ENCODE measurements at places on chromosomes 11 and 22. TPM values are rescaled to one million over a fixed set of nuclear protein-coding genes. Genes with fewer than 3 reads are reported as not detected.

GRCh38 chr22:23053912-23054530 is 16.3 kb upstream of the GNAZ start:
- no peaks in the 10 kb centered on the region for H3K4me1 ChIP-seq
- H3K4me3 ChIP-seq, result no peak overlapping the region
- peaks cover 7% of the 10 kb centered on the region for H3K27me3 ChIP-seq
- H3K27ac ChIP-seq, result no peak overlapping the region
- no peaks in the 10 kb centered on the region for H3K36me3 ChIP-seq

GRCh38 chr11:10379022-10379421 is 74.1 kb downstream of the ADM start:
- peaks cover 14% of the 10 kb centered on the region for H3K4me1 ChIP-seq
- H3K36me3 ChIP-seq, result no peaks in the 10 kb centered on the region
- H3K4me3 ChIP-seq, result no peak overlapping the region
- peak; percentile 60 for DNase-seq

Gene ACRV1
- polyA plus RNA-seq, result 0.26 TPM

DNA sequence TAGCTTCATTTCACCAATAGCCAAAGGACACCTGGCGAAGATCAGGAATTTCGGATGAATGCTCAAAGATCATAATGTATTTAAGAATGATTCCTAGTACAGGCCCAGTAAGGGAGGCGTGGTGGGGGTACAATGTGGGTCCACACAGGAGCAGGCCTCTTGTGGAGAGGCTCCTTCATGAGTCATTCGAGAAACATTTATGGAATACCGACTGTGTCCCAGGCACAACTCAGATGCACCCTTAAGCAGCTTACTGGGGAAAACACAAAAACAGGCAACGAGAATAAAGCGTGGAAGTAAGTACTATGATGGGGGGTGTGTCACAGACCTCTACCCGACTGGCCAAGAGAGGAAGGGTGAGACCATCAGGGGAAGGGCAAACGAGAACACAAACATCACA is 44.5 kb downstream of the SMCO4 start:
- no peak for DNase-seq
- no peak overlapping the region for H3K27ac ChIP-seq
- H3K4me3 ChIP-seq, result no peak overlapping the region
- peaks cover 2% of the 10 kb centered on the region for H3K36me3 ChIP-seq
- H3K27me3 ChIP-seq, result no peaks in the 10 kb centered on the region

Gene DMC1
- 5.4 TPM for polyA plus RNA-seq

- H3K27ac ChIP-seq, result no peak overlapping the region
- H3K36me3 ChIP-seq, result peaks cover 23% of the 10 kb centered on the region
- H3K4me1 ChIP-seq, result no peaks in the 10 kb centered on the region
These were observed 138.4 kb downstream of the TTC17 start for GRCh38 chr11:43497144-43497543.

Gene TALDO1
- polyA plus RNA-seq, result 79.9 TPM

Data from muscle of leg (tissue), 16 donors.